ENCODE measurements at places on chromosomes 2 and 18. TPM values are rescaled to one million over a fixed set of nuclear protein-coding genes. Genes with fewer than 3 reads are reported as not detected.

The BMP10 gene
- not detected for total RNA-seq

The TTR gene
- 0.35 TPM for total RNA-seq

The CENPO gene
- total RNA-seq: 12.6 TPM

The ZNF396 gene
- 3.9 TPM for total RNA-seq
